ENCODE measurements at places on chromosomes 6 and 20. TPM values are rescaled to one million over a fixed set of nuclear protein-coding genes. Genes with fewer than 3 reads are reported as not detected.

Gene SSTR4
- total RNA-seq: not detected

Gene RSPH9
- 0.21 TPM for total RNA-seq

Gene CBFA2T2
- total RNA-seq: 3.6 TPM

Gene SLC26A8
- total RNA-seq: not detected

Gene KCNB1
- not detected for total RNA-seq
